ENCODE measurements at places on chromosomes 16 and 17.
A peak's percentile ranks its signal among the peaks of the same experiment; 100 is the strongest.

DNA sequence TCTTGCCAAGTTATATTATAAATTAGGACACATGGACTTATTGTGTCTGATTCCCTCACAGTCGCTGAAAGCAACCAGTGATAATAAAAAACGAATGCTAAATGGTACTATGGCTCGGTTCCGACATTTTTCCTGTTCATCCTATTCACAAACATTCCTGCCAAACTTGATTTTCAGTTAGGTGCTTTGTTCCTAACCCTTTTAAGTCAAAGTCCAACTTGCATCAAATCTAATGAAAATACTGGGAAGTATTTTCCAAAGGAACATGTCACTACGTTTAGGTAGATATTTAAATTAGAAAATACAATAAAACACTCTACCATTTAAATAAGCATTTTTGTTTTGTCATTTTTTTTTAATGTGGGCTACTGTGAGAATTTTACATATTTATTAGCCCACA lies 21.0 kb downstream of the SETD6 start:
- no peak for DNase-seq

- no peak for DNase-seq
Measured at GRCh38 chr16:89040861-89041570, 52.6 kb upstream of the ACSF3 start.

DNA sequence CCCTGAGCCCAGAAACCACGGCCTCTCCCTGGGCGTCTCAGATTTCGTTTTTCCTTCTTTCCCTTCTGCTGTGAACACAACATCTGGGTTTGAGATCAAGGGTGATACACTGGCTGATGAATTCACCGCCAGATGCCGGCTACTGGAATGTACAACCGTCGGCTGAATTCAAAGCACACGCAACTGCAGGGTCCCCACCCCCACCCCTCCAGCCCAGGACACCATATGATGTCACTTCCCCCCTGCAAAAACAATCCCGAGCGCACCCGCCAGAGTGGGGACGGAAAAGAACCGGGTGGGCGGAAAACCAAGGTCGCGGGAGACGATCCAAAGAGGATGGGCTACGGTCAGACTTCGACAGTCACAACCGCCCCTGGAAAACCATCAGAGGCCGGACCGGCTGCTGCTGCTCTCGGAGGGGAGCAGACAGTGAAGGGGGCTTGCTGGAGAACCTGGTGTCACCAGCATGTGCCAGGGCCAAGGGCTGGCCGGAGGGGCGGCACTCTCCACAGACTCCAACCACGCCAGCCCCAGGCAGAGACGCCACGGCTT lies 23.3 kb downstream of the CEP295NL start:
- no peak for DNase-seq

DNA sequence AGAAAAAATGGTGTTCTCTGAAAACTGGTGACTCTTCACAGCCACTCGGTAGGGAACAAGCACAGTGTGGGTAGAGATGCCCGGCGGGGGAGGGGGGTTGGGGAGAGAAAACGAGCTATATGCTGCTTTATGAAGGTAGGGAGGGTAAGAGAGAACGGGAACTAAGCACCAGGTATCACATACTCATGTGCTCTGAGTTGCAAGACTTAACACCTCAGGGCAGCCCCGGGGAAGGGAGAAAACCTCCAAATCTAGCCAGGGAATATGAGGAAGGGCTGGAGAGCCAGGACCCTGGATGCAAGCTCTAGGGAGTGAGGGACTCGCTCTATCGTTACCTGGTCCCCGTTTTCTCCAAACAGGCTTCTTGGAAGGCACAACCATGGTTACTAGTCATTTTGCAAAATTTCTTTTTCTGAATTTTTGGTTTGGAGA lies 35.3 kb downstream of the HIC1 start:
- no peak for DNase-seq

DNA sequence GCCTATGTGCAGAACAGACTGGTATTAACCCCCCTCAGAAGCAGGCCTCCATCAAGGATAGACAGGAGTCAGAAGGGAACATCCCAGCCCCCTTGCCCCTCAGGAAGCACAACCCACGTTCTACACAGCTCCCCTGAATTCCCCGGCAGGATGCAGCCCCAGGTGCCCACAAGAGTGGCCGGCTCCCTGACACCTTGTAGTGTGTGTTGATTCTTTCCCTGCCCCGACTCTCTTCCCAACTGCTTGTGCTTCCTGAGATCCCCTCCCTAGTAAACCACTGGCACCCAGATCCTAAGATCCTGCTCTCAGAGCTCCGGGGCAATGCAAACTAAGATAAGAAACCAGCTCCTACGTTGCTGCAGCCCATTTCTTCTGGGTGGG lies 34.8 kb upstream of the LITAF start:
- no peak for DNase-seq

- DNase-seq = no peak
Measured at GRCh38 chr17:64148699-64149098, 18.8 kb upstream of the ERN1 start.

DNA sequence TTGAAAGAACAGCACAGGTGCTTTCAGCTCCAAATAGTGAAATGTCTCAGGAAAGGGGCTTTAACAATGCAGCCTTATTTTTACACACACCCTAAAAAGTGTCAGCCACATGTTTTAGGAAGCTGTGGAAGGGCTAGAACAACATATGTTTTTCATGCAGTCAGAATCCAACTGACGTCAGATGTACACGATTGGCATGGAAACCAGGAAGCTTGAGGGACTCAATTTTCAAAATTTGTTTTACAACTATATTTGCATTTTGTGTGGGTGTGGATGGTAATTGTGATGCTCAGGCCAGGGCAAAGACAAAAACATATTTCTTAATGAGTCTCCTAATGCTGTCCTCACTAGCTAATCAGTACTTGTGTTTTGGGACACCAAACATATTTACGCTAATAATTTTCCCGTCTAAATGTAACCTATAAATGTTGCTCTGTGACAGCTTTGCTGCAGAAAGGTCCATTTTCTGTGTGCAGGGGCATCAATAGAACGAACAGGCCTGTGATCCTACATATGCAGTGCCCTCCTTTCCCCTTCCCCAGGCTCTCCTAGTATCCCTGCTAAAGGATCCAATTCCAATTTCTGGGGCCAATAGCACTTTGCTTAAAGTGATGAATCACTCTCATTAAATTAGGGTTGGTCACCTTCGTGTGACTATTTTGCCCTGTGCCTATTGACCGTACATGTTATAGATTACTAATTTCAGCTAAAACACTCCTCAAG lies 434.0 kb upstream of the CDH5 start:
- DNase-seq = no peak

DNA sequence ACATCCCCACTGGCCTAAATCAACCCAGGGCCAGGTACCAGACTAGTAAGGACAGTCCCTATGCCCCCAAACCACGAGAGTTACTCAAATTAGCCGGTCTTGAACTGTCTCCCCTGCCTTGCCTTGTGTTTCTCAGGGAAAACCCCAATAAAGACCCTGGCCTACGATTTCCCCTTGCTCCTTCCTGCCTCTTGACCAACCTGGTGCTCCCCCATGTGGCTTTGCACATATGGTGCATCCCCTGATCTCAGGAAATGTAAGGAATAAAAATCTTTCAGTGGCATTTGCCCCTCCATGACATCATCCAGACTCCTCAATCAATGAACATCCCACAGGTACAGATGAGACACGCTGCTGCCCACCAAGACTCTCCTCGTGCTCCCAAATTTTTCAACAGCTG lies 87.9 kb downstream of the ZNF18 start:
- DNase-seq = no peak

DNA sequence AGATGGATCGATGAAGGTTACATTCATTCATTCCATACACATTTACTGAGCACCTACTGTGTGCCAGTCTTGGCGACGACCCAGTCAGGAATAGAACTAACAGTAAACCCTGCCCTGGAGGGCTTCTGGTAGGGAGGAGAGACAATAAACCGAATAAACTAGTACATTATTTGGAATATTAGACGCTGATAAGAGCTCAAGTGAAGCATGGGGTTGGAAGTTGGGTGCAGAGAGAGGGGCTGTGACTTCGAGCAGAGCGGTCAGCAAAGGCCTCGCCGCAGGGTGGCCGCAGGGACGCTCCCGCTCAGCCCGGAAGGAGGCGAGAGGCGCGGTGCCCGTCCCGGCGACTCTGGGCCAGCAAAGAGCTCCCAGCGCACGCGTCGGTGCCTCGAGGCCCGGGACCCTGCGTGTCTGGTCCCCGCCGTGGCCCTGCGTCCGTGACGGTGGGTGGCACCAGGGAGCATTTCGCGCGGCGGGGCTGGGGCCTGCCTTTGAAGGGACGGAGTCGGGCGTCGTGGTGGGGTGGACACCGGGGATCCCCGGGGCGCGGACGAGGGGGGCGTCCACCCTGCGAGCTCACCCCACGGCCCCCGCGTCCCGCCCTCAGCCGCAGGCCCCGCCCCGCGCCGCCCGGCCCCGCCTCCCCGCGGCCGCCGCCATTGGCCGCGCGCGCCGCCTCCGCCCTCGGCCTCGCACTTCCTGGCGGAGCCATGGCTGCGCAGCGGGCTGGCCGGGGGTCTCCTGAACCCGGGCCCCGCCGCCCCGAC lies at the start of gene KLHL36:
Gene KLHL36, plus strand, starts transcription at position 684 of the 767 bp plus-strand sequence. CDS start 2,357 bp downstream, outside the sequence.
- peak; percentile 58 for DNase-seq

DNA sequence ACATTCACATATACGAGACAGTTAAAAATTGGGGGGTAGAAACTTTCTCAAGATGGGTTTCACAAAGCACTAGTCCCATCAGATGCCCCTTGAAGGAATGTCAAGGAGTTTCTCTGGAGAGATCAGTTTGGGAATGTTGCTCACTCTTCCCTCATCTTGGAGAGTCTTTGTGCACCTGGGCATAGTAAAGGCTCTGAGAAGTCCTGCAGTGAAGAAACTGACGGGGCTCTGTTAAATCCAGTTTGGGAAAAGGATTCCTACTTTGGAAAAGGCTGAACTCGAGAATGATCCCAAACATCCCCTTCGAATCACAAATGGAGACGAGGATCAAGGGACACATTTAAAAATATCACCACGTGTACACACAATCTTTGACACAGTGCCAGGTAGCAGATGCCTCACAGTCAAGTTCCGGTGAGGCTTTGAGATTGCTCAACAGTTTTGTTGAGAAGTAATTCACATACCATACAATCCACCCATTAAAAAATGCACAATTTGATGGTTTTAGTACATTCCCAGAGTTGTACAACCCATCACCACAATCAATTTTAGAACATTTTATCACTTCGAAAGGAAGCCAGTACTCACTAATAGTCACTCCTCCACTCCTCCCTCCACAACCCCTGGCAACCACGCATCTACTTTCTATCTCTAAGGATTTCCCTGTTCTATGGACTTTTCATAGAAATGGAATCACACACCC lies 203.4 kb upstream of the FOXF1 start:
- DNase-seq = no peak

DNA sequence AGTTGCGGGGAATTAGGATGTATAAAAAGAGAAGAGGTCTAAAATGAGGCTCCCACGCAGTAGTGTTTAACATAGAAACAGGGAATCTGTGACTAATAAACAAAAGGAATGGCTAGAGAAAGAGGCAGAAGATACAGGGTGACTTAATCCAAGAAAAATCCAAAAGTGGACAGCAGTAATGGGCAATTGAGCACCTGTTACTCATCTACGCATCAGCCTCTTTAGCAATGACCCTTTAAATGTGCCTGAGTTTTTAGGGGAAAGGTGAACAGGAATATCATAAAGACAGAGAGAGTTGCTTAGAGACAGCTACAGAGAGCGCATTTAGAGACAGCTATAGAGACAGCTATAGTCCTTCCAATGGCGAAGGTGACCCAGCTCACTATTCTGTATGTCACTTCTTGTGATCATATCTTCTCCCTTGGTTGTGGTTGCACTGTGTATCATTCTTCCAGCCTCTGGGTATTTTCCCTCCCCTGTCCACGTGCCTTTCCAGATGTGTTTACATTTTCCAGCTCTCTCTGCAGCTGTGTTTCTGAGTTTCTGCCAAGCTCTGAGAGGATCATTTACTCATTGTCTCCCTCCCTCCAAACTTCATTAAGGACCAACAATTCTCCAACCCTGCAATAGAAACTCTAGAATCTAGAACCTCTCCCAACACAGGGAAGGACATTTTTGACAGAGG lies 61.5 kb downstream of the MYOCD start:
- DNase-seq = no peak

GRCh38 chr16:29824589-29825144 lies 4.4 kb downstream of the MVP start:
- no peak for DNase-seq

DNA sequence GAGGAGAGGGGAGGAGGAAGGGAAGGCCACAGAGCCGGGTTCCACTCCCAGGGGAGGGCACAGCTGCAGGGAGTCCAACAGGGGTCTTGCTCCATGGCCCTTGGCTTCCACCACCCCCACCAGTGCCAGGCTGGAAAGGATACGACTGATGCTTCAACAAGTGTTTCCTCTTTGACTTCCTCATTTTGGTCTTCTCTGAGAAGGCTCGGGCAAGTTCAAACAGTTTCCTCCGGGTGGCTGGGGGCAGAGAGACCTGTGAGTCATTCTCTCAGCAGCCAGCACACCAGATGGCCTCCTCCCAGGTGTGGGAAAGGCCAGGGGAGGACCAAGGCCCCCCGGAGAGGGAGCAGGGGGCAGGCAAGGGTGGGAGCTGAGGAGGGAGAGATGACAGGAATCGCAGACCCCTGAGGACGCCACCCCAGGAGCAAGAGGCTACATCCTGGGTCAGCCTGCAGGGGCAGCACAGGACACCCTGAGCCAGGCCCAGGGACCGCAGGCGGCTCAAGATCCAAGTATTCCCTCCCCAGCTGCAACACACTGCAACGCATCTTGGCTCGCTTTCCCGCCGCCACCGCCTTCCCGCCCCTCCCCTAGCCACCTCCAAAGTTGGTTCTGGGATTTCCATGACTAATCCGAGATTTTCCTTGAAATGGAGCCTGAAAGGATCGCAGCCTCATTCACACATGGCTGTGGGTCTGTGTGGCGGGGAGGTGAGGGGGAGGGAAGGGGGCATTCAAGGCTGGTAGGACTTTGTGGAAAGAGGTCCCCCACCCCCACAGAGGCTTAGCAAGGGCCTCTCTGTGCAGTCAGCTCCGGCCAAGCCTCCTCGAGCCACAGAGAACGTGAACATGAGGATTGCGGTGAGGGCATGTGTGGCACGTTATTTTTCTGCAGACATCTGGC lies 18.4 kb upstream of the MRPS23 start:
- no peak for DNase-seq

DNA sequence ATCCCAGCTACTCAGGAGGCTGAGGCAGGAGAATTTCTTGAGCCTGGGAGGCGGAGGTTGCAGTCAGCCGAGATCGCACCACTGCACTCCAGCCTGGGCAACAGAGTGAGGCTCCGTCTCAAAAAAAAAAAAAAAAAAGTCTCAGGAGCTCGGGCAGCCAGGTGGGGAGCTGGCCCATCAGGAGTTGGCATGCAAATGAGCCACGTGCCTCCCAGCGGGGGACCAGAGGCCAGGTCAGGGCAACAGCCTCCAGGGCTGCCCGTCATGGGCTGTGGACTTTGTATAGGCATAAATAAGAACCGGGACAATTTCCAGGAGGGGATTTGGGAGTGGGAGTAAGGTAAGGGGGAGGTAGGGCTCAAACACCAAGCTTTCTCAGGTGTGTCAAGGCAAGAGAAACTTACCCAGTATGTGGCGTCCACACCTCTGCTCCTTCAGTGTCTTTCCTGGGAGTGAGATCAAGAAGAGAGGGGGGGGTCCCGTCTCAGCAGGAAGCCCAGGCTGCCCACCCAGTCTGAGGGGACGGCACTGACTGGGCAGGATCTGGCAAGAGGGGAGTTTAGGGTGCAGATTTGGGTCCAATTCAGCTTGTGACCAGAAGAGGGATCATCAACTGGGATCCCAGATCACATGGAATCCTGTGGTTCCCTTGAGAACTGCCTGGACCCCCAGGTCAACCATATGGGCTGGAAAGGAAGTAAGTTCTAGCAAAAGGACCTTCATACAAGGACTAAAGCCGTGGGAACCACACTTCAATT lies 22.3 kb upstream of the G6PC1 start:
- DNase-seq = no peak

All from stimulated activated CD8-positive, alpha-beta memory T cell treated with anti-CD3 and anti-CD28 coated beads, Interleukin-15, amount 100 ng/mL, for 48 hours (primary cell).